ENCODE measurements at places on chromosomes 13 and 19.
A peak's percentile ranks its signal among the peaks of the same experiment; 100 is the strongest.

GRCh38 chr13:28805193-28805819 is 14.8 kb upstream of the MTUS2 start:
- DNase-seq, result no peak

GRCh38 chr13:113489549-113490495 is 689 bp downstream of the DCUN1D2 start:
- DNase-seq, result no peak

- DNase-seq, result no peak
Observed at GRCh38 chr19:4431808-4432674, 25.6 kb downstream of the UBXN6 start.

DNA sequence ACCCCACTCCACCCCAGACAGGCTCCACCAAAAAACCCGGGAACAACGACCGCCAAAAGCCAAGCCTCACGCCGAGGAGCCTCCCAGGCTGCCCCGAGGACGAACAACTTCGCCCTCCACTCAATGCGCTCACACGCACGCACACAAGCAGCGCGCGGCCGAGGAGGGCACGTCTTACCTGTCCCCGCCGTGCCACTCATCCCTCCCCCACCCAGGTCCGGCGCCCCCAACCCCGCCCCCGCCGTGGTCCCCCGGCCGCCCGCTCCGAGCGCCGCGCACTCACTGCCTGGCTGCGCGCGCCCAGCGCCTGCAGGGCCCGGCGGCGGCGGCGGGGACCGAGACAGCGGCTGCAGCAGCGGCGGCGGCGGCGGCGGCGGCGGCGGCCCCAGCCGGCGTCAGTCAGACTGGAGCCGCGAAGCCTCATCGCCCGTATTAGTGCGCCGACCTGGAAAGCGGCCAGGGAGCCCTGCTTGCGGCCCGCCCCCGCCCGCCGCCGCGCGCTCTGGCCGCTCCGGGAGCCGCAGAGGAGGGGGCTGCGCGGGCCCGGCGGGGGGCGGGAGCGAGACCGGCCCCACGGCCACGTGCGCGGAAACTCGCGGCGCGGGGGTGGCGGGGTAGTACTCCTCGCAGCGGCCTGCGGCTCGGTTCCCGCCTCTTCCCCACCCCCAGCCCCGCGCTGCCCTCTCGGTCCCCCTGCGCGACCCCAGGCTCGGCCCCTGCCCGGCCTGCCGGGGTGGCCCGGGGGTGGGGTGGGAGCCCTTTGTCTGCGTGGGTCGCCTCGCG is at the start of gene SMAD9:
Gene SMAD9 (minus strand): TSS at position 406 of the 783 bp plus-strand sequence. CDS start 40,549 bp downstream, outside the sequence.
- DNase-seq, result no peak

DNA sequence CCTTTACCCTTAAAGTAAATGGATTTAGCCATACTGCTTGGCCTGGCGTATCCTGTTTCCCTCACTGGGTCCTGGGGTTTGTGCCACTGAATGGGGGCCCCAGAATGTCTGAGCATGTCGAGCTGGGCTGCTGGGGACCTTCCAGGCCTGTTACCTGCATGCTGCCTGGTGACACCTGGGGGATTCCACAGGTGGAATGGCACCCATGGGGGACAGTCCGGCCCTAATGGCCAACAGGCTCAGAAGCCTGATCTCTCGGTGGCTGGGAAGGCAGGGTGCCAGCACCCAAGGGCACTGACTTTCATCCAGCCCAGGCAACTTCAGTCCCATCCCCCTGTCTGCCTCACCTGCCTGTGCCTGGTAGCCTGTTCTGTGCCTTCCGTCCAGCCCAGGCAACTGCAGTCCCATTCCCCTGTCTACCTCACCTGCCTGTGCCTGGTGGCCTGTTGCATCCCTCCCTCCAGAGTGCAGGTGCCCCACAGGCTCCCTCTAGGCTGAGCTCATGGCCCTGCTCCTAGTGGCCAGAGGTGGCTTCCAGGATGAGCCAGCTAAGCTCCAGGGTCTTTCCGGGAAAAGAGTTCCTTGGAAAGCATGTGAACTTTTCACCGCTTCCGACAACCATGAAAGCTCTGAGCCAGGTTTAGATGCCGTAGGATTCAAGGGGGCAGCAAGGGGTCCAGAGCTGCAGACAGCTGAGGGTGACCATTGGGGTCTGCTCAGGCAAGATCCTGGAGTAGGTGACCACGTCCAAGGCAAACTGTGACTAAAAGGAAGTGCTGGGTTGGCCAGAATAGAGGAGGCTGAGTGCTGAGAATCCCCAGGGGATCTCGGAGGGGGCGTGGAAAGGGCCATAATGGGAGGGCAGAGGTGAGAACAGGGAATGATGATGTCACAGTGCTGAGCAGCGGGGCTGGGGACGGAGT is 30.3 kb upstream of the ZNF492 start:
- DNase-seq, result no peak

GRCh38 chr13:93343097-93343496 is 116.5 kb downstream of the GPC6 start:
- no peak for DNase-seq

DNA sequence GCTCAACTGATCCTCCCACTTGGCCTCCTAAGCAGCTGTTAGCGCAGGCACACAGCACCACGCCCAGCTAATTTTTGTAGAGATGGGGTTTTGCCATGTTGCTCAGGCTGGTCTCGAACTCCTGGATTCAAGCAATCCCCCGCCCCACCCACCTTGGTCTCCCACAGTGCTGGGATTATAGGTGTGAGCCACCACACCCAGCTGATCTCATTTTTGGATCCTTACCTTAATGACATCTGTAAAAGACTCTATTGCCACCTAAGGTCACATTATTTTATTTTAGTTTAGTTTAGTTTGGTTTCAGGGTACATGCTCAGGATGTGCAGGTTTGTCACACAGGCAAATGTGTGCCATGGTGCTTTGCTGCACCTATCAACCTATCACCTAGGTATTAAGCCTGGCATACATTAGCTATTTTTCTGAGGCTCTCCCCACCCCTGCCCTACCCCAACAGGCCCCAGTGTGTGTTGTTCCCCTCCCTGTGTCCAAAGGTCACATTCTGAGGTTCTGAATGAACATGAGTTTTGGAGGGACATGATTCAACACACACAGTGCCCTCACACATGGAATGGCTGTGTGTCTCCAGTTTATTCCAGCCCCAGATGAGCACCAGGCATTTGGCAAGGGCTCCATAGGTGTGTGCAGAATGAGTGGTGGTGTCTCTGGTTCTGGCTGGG is 1.3 kb downstream of the OR10H5 start:
- no peak for DNase-seq

- DNase-seq, result no peak
Observed at GRCh38 chr19:39558624-39559117, 18.7 kb upstream of the EID2 start.

DNA sequence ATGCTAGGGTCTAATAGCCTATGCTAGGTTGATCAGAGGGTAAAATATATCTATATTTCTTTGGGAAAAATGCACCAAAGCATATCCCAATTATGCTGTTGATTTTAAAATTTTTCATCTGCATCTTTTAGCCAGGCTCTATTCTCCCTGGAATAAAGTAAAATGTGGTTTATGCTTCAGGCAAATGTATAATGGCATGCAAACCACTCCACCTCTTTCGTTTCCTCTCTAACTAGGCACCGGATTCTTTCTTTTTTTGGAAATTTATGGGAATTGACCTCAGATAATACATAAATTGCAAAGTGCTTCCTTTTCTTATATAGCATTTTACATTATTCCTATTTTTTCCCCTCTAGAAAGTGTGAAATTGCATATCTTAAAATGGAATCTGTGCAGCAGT is 386.5 kb downstream of the OLFM4 start:
- no peak for DNase-seq

DNA sequence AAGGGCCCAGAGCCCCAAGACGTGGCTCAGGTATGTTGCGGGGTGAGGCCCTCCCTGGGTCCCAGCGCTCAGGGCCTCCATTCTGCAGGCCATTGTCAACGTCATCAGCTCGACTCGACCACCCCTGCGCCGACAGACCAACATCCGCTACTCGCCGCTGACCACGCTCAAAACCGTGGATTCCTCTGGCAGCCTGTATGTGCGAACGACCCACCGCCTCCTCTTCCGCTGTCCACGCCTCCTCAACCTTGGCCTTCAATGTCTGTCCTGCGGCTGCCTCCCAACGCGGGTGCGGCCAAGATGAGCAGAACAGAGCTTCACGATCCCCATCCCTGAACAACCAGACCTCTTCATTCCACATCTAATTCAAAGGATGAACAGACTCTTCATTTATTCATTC is 8.2 kb downstream of the RDH8 start:
- DNase-seq, result no peak

DNA sequence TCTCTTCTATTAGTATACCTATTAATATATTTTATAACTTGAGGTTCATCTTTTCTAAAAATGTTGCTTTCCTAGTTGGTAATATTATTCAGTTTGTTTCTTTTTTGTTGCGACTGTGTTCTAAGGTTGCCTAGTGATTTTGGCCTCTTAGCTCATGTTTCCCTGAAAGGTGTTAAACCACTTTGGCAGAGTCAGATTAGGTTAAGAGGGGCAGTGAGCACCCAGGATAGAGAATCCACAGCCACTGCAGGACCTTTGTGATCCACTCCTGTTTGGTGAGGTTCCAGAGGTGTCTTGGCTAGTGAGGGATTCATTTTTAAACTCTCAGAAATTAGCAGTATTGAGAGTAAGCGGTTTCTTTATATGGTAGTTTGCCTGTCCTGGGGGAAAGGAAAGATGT is 14.9 kb upstream of the GPR18 start:
- DNase-seq, result no peak

DNA sequence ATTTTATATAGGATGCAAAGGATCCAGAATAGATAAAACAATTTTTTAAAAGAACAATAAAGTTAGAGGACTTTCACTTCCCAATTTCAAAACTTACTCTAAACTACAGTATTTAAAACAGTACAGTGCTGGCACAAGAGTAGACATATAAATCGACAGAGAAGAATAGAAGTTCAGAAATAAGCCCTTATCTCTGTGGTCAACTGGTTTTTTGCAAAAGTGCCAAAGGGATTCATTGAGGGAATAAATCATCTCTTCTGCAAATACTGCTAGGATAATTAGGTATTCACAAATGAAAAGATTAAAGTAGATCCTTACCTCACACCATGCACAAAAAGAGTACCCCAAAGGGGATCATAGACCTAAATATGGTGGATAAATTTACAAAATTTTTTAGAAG is 431.0 kb upstream of the HTR2A start:
- peak; percentile 18 for DNase-seq

DNA sequence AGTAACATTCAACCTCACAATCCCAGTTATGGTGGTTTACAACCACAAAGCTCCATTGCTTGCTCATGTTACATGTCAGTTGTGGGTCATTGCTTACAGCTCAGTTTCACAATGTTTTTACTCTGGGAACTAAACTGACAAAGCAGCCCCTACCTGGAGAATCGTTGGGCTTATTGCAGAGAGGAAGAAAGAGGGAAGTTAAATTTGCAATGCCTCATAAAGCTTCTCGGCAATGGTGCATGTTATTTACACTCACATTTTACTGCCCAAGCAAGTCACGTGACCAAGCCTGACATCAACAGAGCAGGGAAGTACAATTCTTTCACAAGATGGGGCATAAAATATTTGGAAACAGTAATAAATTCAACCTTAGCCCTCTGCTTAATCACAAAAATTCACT is 441.6 kb downstream of the TDRD3 start:
- DNase-seq, result no peak

DNA sequence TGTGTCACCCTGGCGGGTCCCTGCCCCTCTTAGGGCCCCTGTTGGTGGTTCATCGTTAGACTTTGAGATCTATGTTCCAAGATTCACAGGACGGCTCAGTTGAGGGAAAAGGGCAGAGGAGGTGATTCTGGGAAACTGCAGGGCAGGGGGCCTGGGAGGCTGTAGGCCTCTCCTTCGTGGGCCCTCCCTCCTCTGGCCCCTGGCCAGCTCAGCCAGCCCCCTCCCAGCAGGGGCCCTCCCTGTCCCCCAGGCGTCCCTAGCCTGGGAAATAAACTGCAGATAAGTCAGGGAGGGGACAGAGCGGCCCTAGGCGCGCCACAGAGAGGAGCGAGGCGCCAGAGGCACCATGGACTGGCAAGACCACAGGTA is 6.5 kb downstream of the HIF3A start:
- no peak for DNase-seq

- DNase-seq, result no peak
Observed at GRCh38 chr19:11504502-11505031, 1.1 kb downstream of the ZNF653 start.

- DNase-seq, result no peak
Observed at GRCh38 chr13:113053376-113053775, 52.2 kb upstream of the F7 start.

DNA sequence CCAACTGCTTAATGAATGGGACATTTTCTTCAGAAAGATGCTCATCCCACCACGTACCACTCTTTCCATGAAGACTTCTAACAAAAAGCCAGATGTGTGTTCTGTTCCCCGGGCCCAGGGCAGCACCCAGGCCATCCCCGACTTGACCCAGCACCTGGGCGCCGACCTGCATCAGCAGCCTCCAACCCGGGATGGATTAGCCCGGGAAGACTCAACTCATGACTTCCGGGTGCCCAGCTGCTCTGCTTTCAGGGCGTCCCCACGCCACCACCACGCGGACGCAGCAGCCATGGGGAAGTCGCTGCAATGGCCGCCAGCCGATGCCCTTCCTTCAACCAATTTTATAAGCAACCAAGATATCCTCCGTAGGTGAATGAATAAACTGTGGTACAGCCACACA is 123.8 kb upstream of the TUBA3C start:
- DNase-seq, result no peak

DNA sequence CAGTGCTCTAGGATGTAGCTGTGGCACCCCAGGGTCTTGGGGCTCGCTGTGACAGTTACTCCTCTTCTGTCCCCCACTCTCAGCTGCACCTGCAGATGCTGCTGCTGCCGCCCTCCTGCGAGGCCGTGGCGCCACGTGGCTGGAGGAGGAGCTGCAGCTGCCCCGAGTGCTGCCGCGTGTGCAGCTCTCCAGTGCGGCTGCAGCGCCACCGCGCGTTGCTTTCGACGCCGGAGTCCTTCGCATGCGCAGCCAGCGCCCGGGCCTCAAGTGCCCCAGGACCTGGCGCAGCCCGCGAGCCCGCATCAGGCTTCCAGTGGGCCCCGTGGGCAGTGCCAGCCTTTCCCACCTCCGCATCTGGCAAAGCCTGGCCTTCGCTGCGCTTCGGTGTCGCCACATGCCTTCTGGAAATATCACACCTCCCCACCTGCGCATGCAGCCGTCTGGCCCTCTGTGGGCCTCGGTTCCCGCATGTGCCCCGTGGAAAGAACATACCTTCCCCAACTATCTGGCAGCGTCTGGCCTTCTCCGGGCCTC is 692 bp upstream of the ZNF580 start:
- no peak for DNase-seq

- DNase-seq, result no peak
Observed at GRCh38 chr19:41915776-41916414, 12.4 kb downstream of the ERFL start.

GRCh38 chr13:112144616-112145550 is 77.9 kb downstream of the SOX1 start:
- DNase-seq, result no peak
